Fibroblast of villous mesenchyme (primary cell): ENCODE measurements at places on chromosomes 4 and X. TPM values are rescaled to one million over a fixed set of nuclear protein-coding genes. Genes with fewer than 3 reads are reported as not detected.

The FAM47A gene
- total RNA-seq, result not detected in 2 replicates

The CLDN34 gene
- total RNA-seq, result under 0.01 TPM in 1 of 2 replicates, not detected in the other

The RNF175 gene
- not detected in 2 replicates for total RNA-seq

The TEX13B gene
- total RNA-seq, result not detected in 2 replicates

GRCh38 chr4:53847965-53848364, 216.4 kb downstream of the CHIC2 start:
- peak; percentile 38 for DNase-seq

- DNase-seq, result no peak
Measured at GRCh38 chr4:183638436-183638835, 20.5 kb downstream of the RWDD4 start.

- no peak for DNase-seq
Measured at GRCh38 chrX:93259029-93259428, 414.3 kb downstream of the NAP1L3 start.

DNA sequence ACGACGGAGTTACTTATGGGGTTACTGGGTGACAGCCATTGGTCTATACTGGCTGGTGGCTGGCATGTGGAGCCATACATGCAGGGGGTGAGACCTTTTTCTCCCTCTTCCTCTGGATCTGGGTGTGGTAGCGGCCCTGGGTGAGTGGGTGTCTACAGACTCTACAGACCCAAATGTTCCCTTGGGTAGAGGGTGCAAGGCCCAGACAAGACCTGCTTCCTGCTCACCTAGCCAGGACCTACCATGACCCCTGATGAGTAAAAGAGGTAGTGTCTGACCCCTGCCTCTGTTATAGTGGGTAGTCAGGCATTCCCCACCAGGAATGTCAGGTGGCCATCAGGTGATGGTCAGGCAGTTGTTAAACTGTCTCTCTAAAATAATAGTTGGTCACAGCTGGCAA, 66.8 kb downstream of the SLC2A9 start:
- DNase-seq, result no peak

- DNase-seq, result no peak
Measured at GRCh38 chr4:147039976-147040575, 94.4 kb upstream of the TTC29 start.

DNA sequence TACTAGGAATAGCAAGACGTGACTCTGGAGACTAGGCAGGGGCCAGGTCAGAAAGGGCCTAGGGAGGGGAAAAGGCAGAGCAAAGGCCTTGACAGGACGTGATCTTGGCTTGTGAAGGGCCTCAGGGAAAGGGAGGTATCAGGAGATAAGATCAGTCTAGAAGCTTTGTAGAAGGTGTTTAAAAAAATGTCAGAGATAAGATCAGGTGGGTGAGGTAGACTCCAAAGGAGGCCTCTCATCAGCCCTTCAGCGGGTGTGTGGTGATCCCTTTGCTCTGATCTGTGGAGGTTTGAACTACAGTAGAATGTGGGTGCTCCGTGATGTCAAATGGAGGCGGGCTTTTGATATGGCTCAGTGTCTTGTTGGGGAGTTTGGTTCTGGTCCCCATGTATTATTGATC, 78.8 kb upstream of the PRPS1 start:
- DNase-seq, result no peak

GRCh38 chr4:158578476-158578875, 56.8 kb downstream of the RXFP1 start:
- peak; percentile 29 for DNase-seq

- DNase-seq, result peak; percentile 47
Measured at GRCh38 chr4:186719925-186720694, 3.5 kb downstream of the FAT1 start.

DNA sequence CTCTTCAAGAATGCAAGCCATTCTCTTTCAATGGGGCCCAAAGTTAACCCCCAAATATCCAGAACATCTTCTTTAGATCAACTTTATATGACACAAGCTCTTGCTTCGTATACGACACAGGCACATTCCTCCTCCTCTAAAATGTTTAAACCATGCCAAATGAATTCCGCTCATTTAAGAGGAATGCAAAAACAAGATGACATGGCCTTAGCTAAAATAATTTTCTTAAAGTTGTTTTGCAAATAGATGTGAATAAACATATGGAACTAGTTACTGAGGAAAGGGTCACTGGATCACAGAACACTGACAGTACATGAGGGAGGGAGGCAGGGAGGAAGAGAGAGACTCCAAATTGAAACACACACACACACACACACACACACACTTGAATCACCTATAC, 97.4 kb downstream of the RASL11B start:
- peak; percentile 88 for DNase-seq
